ENCODE measurements at places on chromosomes 4 and X.

DNA sequence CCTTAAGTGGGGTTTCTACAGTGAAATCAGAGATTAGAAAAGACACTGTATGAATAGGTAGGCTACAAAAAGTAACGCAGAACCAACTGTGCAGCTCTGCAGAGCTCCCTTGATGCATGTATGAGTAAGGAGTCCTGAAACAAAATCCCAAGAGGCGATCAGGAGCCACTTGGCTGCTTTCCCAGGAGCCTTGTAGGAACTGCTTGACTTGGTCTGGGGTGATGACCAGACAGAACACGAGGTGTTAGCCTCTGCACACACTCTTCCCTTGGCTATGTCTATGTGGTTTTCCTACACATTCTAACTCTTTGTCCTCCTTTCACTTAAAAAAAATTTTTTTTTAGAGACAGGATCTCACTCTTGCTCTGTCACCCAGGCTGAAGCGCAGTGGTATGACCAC is 22.8 kb upstream of the AP1S2 start:
- no peak for DNase-seq

GRCh38 chrX:65894133-65894532 is 145.7 kb downstream of the VSIG4 start:
- DNase-seq: no peak

DNA sequence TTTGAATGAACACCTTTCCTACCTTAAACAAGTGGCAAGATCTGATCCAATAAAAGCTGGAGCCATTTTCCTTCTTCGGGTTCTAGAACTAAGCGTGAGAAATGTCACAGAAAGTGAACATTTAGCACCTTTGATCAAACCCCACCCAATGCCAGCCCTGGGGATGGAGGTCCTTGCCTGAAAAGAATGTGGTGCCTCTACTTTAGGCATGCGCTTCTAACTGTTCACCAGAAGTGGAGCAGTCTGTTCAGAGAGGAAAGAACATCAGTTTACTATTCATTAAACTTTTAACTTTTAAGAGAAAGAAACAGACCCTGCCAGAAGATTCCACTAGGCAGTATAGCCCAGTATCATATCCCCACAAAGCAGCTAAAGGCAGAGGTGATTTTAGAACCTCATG is 75.9 kb downstream of the INTS12 start:
- DNase-seq: no peak

DNA sequence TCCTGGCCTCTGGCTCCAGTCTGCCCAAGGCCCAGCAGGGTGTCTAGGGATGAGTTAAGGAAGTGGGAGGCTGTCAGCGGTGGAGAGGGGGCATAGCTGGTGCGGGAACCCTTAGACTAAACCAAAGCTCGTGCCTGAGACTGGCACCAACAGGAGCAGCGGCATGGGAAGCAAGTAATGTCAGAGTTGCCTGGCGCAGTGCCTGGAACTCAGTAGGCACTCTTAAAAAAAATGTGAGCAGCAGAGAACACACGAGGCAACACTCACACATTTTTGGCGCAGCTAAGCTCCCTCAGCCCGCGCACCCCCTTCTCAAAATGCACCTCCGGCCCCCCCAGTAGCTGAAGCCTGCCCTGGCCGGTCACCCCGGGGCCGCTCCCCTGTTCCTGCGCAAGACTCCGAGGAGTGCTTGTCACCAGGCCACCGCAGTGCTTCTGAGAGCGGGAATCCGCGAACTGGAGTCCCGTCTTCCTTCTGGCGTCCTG is 583 bp downstream of the GABRE start:
- DNase-seq: no peak

GRCh38 chr4:150039274-150040127 is 38.7 kb upstream of the DCLK2 start:
- DNase-seq: no peak

GRCh38 chr4:22910200-22910599 is 217.5 kb downstream of the GBA3 start:
- DNase-seq: no peak

DNA sequence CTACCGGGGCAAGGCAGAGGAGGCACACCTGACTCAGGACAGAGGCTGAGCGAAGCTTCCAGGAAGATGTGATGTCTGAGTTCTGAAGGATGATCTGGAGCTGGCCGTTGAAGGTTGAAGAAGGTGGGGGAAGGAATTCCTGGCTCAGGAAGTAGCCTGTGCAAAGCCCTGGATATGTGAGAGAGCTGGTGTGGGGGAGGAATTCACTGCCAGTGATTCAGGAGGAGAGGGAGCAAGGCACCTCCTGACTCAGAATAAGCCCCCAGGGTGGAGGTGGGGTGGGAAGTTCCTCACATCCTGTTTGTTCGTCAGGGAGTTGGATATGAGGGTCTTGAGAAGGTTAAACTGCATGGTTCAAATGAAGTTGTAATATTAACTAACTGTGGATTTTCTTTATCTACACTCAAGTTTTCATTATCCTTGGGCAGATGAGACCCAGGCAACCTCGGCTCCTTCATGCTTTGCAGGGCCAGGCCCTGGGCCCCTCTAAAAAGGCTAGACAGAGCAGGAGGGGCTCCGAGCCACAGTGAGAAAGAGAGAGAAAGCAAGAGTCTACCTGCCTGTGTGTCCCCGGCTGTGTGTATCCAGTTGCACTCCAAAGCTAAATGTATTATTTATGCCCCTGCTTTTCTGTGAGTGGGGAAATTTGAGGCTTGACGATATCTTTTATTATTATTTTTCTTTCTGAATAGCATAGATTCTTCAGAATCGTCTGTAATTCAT is 7.1 kb downstream of the NHSL2 start:
- DNase-seq: no peak

DNA sequence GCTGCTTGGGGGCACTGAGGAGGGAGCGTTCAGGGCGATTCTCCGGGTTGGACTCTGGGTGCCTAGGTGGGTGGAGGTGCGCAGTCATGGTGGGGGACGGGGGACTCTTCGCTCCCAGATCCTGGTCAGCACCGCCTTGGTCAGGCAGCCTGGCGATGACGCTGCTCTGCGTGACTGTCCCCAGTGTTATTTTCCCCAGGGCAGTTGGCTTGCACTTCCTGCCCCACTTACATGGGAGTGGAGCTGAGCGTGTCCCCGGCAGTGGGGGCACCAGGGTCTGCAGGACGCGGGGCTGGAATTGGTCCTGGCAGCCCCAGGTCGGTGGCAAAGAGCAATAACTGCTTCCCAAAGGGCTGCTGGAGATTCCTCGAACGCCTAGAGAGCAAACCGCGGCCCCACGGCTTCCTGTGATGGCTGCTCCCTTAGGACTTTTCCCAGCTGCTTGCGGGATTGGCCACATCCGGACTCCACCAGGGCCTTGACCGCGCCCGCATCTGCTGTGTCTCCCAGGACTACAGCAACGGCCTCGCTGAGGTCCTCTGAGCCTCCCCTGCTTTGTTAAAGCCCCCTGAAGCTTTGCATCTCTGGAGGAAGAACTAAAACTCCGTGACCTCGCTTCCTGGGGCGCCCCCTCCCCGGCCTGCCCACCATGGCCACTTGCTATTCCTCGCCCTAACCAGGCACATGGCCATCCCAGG is 35.3 kb upstream of the GPR78 start:
- DNase-seq: no peak

DNA sequence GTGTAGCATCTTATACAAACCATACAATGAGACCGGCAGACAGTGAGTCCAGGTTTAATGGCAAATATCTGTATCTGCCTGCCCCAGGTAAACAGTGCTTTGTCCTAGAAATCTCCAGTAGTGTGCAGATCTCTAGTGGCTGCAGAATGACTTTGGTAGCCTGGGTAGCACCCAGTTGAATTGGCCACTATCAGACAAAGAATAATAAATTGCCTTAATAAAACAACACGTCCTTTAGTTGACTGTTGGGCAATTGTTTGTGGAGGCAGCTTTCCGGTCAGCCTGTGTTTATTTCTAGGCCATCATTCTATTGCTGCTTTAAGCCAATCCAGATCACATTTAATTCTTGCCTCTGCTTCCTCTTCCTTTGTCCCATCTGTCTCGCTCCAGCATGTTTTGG is 52.5 kb downstream of the SNX25 start:
- no peak for DNase-seq

GRCh38 chr4:106329041-106329618 is 12.8 kb downstream of the AIMP1 start:
- DNase-seq: no peak

DNA sequence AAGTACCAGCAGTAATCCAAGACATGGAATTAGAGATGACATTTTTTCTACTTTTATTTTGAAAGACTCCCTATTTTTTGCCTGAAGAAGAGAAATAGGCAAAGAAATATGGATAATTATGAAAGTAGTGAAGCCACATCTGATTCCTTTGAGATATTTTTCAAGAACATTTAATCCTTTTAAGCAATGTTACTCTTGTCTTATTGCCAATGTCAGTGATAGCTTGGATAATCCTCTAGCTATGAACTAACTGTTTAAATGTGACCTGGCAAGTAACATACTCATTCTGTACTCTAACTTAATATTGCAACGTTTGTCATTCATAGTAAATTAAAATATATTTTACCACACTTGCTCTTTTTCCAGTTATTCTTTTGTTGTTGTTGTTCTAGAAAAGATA is 181.3 kb downstream of the VEGFC start:
- no peak for DNase-seq

- no peak for DNase-seq
Observed at GRCh38 chrX:13110433-13111324, 66.3 kb upstream of the FAM9C start.

DNA sequence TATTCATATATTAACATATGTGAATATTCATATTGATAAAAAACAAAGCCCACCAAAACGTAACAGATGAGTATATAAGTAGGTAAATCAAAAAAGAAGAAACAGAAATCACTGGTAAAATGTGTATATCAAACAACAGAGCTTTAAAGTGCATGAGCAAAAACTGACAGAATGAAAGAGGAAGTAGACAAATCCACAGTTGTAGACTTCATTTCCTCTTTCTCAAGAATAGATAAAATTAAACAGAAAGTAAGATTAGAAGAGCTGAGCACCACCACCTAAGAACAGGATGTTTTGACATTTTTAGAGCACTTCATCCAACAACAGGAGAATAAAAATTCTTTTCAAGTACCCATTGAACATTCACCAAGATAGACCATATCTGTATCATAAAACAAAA is 64.6 kb downstream of the CNKSR2 start:
- no peak for DNase-seq

DNA sequence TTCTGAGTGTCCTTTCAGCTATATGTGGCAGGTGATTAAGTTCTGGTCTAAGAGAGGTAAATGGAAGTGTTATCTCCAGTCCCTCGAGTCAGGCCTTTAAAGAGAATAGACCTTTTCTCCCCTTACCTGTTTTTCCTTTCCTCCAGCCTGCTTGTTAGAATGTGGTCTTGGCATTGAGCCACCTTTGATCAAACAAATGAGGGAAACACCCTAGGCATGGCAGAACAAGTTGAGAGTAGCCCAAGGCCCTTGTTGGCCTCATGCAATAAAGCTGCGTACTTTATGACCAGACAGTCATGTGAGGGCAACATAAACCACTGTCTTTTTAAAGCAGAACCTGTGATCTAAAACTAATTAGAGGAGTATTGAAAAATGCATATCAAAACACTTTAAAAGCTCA is 13.2 kb upstream of the IL13RA2 start:
- no peak for DNase-seq

DNA sequence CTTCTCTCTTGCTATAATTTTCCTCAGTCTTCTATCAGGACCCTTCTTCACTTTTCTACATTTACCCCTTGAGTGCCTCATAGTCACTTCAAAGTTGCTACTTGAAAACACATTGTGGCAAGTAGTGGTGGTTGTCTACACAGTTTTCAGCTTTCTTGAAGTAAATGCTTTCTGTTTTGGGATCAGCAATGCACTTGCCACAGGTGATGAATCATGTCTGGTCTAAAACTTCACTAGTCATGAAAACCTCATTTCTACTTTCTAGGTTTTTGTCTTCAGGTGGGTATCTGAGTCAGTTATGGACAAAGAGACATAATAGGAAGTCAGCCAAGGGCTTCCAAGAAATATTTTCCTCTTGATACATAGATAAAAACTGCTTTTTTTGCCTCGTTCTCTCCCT is 359.2 kb downstream of the CCSER1 start:
- DNase-seq: no peak

DNA sequence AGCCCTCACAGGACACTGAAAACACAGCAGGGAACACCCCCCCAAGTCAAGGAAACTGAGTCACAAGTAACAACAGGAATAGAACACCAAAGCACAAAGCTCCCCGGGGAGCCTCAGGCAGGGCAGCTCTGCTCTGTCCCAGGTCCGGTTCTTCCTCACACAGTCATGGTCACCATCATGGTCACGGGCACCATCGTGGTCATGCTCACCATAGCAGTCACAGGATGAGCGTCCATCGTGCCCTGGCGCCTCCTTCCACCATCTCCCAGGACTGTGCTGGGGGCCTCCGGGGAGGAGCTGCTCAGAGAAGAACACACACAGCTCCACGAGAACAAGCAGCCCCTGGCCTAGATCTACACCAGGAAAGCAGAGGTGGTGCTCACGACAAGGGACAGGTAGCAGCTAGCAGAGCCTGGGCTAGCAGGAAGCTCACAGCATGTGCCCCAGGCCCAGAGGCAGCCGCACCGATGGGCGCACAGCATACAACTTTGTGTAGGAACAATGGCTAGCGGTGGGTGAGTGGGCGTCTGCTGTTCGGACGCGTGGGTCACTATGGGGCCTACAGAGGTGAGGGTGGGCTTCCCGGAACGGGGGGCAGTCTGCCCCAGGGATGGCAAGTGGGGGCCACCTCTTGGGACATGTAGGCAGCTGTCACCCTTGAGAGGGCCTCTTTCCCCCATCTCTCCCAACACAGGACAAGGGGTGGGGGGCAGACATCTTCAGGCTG is 3.4 kb downstream of the PNMA6F start:
- no peak for DNase-seq

- DNase-seq: no peak
Observed at GRCh38 chr4:123755655-123756054, 359.1 kb downstream of the SPRY1 start.

DNA sequence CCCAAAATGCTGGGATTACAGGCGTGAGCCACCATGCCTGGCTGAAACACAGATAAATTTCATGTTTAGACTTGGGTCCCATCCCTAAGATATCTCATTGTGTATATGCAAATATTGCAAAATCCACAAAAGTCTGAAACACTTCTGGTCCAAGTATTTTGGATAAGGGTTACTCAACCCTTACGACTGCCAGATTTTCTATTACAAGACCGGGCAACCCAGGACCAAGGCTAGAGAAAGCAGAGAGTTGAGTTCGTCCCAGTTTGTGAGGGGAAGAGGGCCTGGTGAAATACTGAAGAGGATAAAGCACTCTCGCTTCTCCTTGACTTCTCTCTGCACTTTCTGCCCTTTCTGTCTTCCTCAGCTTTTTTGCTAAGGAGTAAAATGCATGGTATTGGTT is 34.5 kb downstream of the ZFX start:
- DNase-seq: no peak

DNA sequence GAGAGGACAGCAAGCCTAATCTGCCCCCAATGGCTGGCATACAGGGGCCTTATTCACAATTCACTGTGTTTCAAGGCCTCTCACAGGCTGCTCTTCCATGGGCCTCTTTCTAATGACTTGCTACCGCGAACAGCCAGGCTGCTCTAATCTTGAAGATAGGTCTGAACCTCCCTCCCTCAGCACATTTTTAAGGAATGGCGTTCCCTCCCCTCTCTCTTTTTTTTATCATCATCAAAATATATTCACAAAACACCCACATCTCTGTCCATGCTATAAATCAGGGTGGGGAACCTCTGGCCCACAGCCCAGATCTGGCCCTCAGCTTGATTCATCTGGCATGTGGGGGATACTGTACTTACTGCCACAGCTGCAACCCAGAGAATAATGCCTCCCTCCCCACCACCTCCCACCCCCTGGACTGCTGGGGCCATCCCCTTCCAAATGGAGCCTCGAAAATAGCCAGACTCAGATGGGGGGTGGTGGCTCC is 76.2 kb upstream of the PLAC1 start:
- no peak for DNase-seq

GRCh38 chrX:71618787-71619186 is 476 bp upstream of the CXCR3 start:
- DNase-seq: no peak

- no peak for DNase-seq
Observed at GRCh38 chrX:125137521-125137920, 182.2 kb upstream of the TEX13C start.

Measured in stimulated activated CD4-positive, alpha-beta T cell treated with anti-CD3 and anti-CD28 coated beads, Interleukin-1b, Interleukin-23, amount 100 ng/mL, for 1 hour (primary cell).